ENCODE measurements at places on chromosomes 7 and 10.

GRCh38 chr10:48656914-48657305 is 27.8 kb upstream of the WDFY4 start:
- no peak for DNase-seq

GRCh38 chr7:24075426-24075810 is 208.6 kb upstream of the NPY start:
- DNase-seq, result no peak

DNA sequence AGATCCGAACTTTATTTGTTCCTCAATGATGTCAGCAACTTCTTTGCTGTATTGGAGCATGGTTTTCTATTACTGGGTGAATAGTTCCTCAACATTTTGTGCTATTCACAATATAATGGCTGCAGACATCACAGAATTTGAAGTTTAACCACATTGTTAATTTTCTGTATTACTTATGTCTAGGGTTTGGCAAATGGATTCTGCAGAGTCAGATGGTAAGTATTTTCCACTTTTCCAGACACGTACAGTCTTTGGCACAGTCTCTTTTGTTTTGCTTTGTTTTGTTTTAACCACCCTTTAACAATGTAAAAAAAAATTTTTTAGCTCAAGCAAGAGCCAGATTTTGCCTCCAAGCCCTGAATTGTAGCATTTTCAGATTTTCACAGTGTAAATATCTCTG is 36.8 kb upstream of the FOXK1 start:
- no peak for DNase-seq

DNA sequence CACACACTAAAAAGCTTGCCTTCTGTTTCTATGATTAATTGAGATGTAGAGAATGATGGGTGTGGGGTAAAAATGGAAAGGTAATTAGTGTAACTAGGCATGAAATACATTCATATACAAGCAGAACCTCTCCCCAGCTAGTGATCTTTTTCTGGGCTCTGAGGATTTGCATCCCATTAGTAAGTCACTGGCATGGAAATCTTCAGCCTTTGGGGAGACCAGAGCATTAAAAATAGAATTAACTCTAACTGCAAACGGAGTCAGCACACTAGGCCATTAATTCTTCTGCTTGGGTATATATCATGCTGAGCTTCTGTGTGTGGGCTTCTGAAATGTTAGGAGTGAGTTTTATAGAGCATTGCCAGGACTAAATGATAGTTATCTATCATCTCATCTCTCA is 128.9 kb downstream of the HDAC9 start:
- no peak for DNase-seq

GRCh38 chr10:17138460-17139042 is 8.9 kb upstream of the CUBN start:
- no peak for DNase-seq

DNA sequence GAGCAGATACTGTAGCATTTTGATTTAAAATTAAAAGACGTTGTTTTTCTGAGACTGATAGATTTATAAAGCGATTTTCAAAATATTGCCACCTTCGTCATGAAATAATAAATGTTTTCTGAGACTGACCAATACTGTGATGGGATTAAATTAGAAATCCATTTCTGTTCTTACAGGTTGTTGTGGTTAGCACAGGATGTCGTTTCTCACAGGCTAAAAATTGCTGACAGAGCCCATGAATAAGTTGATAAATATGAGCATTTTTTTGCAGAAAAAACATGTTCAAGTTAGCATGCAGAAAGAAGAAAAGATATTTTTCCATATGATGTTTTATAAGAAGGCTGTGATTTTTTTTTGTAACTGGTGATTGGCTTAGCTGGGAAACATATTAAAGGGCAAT is 66.8 kb downstream of the POU6F2 start:
- no peak for DNase-seq
